ENCODE measurements at places on chromosomes 6 and 20.
A peak's percentile ranks its signal among the peaks of the same experiment; 100 is the strongest.

DNA sequence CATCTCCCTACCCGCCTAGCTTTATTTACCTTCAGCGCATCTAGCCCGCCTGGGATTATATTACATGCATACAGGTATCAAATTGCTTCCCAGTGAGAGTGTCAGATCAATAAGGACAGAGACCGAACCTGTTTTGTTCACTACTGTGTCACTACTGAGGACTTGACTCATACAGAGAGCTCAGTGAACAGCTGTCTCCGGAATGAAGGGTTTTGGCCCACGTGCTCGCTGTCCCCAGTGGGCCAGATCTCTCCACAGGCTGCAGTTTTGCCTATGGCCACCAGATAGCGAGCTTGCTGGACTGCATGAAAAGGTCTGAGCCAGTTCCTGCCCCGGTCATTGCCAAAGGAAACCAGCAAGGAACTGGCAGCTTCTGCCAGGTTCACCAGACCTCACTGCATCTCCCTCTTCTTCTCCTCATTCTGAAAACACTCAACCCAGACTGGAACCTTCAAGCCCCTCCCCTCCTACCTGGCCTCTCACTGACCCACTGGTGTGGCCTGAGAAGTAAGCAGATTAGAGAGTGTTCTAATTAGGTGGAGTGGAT is 150.8 kb downstream of the ZMYND8 start:
- peak; percentile 23 for DNase-seq

- no peak for DNase-seq
These were observed 65.9 kb downstream of the PHF20 start for GRCh38 chr20:35837577-35838195.

GRCh38 chr6:111761212-111761611 is 112.0 kb downstream of the FYN start:
- no peak for DNase-seq

GRCh38 chr6:167073679-167074274 is 49.1 kb upstream of the CCR6 start:
- DNase-seq, result no peak

DNA sequence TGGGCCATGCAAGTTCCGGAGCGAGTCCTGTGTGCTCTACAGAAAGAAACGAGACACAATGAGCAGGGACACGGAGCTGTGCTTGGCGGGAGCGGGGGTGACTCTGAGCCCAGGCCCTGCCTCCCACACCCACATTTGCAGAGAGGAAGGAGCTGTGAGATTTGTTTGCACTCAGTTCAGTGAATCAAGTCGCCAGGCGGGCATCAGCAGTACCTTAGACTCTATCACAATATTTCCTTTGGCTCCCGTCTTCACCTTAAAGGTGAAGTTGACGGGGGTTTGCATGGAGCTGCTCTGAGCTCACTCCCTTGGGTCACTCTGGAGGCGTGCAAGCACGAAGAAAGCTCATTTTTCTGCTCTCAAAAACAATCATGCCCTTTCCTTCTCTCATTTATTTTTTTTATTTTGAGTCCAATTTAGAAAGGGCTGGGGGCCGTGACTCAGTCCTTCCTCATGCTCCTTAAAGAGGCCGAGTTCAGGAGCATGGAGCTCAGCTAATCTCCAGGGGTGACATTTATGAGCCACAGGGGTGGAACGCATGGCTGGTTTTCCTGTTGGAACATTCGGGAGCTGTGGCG is 188.2 kb downstream of the NFATC2 start:
- no peak for DNase-seq

- no peak for DNase-seq
These were observed 234.5 kb downstream of the TFAP2A start for GRCh38 chr6:10180138-10181074.

- DNase-seq, result no peak
These were observed 11.6 kb downstream of the GSS start for GRCh38 chr20:34943808-34944567.

DNA sequence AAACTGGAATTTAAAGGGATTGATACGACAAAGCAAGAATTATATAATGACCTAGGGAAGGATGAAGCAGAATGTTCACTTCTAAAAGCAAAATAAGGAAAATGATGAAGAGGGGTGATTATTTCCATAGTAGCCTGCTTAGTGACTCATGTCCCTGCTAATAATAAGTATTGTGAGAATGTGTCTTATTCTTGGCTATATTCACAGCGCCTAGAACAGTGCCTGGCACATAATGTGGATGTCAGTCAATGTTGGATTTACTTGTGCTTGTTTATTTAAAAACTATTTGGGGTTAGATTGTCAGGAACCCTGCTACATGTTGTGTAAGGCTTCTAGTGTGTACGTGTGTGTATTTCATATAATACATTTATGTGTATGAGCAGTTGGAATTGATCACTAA is 85.1 kb downstream of the ZFAND3 start:
- no peak for DNase-seq

- no peak for DNase-seq
These were observed 137.3 kb downstream of the TFAP2B start for GRCh38 chr6:50956014-50956413.

DNA sequence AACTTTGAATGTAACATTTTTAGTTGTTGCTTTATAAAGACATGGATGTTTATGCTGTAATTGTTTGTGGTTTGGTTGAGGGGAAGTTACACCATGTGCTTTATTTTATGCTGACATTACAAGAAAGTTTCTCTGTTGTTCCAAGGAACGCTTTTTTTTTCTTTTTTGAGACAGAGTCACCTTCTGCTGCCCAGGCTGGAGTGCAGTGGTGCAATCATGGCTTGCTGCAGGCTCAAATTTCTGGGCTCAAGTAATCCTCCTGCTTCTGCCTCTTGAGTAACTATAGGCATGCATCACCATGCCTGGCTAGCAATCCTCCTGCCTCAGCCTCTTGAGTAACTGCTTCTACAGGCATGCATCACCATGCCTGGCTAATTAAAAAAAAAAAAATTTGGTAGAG is 21.0 kb upstream of the IFNGR1 start:
- DNase-seq, result no peak

- DNase-seq, result no peak
These were observed 95.5 kb downstream of the ALDH8A1 start for GRCh38 chr6:134854366-134854765.

GRCh38 chr6:35543459-35544193 is 30.9 kb upstream of the TULP1 start:
- no peak for DNase-seq

GRCh38 chr6:766625-767024 is 73.7 kb upstream of the EXOC2 start:
- DNase-seq, result no peak

- DNase-seq, result no peak
These were observed 856 bp downstream of the TP53TG5 start for GRCh38 chr20:45377269-45377668.

DNA sequence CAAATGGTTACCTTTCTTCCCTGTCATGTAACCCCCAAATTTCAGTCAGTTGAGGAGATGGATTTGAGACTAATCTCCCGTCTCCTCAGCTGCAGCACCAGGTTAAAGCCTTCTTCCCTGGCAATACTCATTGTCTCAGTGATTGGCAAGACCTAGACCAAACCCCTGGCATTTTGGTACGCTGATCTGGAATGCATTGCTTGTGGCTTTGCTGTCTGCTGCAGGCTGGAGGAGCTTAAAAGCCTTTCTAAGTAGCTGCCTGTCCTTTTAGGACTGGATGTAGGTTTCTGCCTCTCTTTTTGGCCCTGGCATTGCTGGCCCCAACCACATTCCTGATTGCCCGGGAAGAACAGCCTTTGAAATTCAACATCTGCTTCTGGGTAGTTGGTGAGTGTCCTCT is 729.6 kb upstream of the GJE1 start:
- DNase-seq, result no peak

GRCh38 chr6:4319981-4320683 is 184.8 kb upstream of the ECI2 start:
- DNase-seq, result no peak

DNA sequence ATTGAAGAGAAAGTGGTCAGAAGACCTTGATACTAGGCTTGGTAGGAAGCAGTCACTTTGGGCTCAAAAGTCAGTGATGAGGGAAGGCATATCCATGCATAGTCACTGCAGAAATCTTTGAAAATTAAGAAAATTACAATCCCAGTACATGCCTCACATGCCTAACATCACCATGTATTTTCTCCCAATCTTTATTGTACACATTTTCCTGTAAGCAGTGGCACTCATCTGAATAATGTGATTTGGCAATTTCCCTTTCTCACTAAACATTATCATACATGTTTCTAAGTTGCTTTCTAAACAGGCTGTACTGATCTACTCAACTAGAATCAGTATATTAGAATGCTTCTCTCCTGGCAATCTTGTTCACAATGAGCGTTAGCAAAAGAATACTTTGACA is 280.7 kb upstream of the SUPT3H start:
- no peak for DNase-seq

DNA sequence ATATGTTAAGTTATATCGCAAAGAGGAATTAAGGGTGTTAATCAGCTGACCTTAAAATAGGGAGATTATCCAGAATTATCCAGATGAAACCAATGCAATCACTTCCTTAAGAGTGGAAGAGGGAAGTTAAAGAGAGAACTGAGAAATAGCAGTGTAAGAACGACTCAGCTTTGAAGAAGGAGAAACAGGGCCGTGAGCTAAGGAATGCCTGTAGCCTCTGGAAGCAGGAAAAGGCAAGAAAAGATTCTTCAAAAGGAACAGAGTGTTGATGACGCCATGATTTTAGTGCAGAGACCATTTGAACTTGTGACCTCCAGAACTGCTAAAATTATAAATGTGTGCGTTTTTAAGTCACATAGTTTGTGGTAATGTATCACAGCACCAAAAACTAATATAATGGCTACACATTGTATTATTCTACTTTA is 32.7 kb downstream of the ILRUN start:
- DNase-seq, result no peak

- DNase-seq, result no peak
These were observed 196.2 kb upstream of the SYNDIG1 start for GRCh38 chr20:24273251-24273650.

DNA sequence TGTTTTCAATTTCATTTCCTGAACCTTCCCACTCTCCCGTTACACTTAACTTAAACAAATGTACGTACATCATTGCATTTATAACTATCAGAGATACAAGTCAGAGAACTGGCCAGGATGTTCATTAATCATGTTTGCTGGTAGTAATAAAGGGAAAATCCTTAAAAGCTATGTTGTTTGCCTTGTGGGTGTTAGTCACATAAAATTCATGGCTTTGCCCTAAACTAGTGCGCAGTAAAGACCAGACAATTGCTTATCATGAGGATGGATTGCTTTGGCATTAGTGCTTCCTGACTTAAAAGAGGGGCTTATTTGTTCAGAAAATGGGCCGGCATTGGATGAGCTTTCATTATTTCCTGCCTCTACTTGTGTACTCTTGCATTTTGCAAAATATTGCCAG is 1037.3 kb upstream of the FLRT3 start:
- no peak for DNase-seq

DNA sequence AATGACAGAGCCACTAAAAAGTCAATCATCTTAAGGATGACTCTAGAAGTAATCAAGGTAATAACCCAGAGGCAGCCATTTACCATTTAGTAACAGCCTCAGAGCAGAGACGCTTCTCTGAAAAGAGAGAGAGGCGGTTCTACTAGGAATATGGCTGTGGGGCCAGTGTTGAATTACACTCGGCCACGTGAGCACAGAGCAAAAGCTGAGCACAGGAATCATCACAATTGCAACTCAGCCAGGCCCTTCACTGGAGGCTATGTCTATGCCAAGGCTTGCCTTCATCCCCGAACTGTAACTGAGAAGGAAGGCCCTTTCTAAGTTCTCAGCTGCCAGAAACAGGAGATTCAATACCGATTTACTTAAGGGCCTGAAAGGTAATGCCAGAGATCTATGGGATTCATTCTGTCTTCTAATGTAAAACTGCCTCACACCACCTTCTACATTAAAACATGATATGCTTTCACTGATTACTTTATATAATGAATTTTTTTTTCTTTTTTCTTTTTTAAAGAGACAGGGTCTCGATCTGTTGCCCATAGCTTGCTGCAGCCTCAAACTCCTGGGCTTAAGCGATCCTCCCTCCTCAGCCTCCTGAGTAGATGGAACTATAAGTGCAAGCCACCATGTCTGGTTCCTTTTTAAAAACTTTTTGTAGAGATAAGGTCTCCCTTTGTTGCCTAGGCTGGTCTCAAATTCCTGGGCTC is 67.6 kb downstream of the NUDT3 start:
- no peak for DNase-seq

DNA sequence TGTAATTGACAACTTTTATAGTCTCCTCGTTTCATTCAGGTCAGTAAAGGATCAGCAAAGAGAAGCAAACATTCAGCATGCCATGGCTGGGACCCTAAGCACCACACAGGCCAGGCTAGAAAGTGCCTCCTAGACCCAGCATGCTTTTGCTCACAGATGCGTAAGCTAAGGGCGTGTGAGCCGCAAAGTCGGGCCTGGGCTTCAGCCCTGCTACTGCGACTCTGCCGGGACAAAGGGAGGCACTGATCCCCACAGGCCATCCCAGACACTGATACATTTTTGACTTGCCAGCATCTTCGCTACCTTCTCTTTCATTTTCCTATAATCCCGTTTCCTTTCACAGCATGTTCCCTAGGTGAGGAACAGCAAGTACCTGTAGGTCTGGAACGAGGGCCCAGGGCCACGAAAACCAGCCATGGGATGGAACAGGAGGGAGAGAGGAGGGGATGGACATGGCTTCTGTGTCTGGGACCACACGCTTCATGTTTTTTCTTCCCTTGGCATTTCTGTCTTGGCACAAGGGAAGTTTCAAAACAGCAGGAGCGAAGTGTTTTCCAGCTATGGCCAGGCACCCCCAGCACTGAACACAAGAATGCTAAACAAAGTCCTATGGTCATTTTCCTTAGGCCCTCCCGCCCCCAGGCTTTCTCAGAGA is 42.6 kb downstream of the IRF4 start:
- DNase-seq, result no peak

DNA sequence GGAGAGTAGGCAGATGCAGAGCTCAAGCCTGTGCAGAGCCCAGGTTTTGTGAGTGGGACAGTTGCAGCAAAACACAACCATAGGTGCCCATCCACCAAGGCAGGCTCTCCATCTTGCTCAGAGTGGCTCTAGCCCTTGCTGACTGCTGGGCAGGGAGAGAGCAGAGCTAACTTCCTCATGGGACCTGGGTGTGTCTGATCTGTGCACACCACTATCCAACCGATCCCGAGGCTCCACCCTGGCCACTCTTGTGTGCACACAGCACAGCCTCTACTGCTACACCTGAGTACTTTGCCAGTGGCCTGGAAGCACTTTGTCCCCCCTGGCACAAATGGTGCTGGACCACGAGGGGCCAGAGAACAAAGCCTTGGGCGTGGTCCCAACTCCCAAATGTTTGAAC is 7.9 kb upstream of the DEFB125 start:
- DNase-seq, result no peak

DNA sequence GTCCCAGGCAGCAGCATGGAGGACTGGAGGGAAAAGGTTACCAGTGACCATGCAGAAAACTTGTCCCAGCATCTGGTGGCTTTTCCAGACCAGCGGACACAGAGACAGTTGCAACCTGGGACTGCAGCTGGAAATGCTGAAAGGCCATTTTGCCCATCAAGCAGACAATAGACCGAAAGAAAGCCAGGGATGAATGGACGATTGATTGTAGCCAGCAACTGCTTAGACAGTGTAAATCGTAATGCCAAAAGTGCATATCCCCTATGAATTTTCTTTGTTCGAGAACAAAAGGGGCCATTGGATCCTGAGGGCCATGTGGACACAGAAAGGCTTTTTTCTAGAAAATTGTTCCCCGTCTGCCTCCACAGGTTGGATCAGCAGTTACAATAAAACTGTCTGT is 115.7 kb downstream of the MBOAT1 start:
- no peak for DNase-seq

- no peak for DNase-seq
These were observed 6.1 kb downstream of the C20orf173 start for GRCh38 chr20:35523298-35523888.

GRCh38 chr6:92376691-92377090 is 1042.7 kb downstream of the EPHA7 start:
- DNase-seq, result no peak

Data from stimulated activated CD8-positive, alpha-beta memory T cell treated with anti-CD3 and anti-CD28 coated beads, Interleukin-7, amount 100 ng/mL, for 1 hour (primary cell).